ENCODE measurements at places on chromosomes 2 and 18.
A peak's percentile ranks its signal among the peaks of the same experiment; 100 is the strongest.

- DNase-seq = no peak
These were observed 391.5 kb upstream of the VWC2L start for GRCh38 chr2:214019229-214019972.

GRCh38 chr2:10579876-10580514, 109.8 kb downstream of the NOL10 start:
- no peak for DNase-seq

- DNase-seq = peak; percentile 90
These were observed at the start of gene KIF5C for GRCh38 chr2:148874868-148875341. Gene KIF5C, plus strand, starts transcription at chr2:148875227. Its CDS starts 391 bp downstream, at chr2:148875618.

GRCh38 chr2:195533771-195534642, 123.0 kb upstream of the SLC39A10 start:
- no peak for DNase-seq

DNA sequence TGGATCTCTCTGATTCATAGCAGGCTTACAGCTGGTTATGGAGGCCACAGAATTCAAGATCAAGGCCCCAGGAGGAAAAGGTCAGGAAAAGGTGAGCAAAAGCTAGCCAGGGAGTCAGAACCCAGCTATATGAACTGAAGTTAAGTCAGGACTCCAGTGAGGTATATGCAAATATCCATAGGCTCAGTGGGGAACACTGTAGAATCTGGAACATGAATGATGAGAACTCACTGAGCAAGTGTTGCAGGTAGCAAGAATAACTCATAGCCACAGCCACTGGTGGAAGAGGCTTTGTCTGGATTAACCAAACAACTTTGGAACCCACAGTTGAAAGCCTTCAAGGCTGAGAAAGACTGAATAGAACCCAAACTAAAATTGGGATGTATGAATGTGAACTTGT, 24.7 kb downstream of the COBLL1 start:
- DNase-seq = no peak

DNA sequence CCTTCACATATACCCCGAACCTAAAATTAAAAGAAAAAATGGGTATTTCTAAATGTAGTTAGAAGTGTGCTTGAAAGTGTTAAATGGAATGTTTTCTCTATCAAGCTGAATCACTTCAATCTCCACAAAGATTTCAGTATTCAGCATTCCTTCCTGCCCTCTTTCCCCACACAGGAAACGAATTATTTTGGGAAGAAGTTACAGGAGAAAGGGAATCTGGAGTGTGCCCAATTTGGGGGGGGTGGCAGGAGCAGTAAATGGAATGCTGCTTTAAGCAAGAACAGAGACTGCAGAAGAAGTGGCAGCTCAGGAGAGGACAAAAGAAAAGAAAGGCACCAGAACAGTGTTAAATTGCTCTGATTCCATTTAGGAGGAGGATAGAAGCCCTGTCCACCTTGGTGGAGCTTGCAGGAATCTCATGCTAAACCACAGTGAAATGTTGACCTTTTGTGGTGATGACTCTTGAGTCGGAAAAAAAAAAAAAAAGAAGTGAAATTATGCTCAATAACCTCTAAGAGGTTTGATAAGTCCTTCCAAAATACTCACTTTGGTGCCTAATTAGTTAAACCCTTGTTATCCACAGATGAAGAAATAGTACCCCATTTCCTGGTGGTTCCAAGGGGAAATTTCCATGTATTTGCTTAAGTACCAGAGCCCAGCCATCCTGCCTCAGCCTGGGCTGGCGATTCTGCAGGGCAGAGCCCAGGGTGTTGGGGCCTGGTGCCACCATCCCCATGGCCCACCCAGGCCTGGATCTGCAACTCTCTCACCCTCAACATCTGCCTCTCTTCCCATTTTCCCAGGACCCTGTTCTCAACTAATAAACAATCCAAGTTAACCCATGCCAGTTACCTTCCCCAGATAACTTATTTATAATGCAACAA, 56.5 kb downstream of the MYO5B start:
- DNase-seq = no peak

- no peak for DNase-seq
These were observed 111.0 kb downstream of the BCL2L11 start for GRCh38 chr2:111231532-111232252.

GRCh38 chr2:235857598-235857997, 310.6 kb downstream of the GBX2 start:
- DNase-seq = no peak

DNA sequence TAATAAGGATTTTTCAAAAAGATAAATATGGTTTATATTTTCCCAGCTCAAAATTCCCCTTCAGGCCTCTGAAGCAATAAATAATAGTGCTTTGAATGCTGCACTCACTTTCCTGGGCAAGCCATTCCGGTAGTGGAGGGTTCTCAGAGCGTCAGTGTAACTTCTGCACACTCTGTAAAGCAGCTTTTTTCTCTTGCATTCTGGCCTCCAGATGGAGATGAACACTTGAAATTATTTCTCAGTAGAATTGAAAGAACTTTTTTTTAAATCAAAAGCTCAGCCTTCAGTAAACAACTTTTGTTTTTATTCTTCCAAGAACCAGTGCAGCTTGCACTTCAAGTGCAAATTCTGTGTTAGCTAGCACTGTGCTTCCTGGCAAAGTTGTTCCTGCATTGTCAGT, 281.1 kb upstream of the RAB12 start:
- no peak for DNase-seq

GRCh38 chr18:8860845-8861642, 155.7 kb downstream of the MTCL1 start:
- DNase-seq = no peak

DNA sequence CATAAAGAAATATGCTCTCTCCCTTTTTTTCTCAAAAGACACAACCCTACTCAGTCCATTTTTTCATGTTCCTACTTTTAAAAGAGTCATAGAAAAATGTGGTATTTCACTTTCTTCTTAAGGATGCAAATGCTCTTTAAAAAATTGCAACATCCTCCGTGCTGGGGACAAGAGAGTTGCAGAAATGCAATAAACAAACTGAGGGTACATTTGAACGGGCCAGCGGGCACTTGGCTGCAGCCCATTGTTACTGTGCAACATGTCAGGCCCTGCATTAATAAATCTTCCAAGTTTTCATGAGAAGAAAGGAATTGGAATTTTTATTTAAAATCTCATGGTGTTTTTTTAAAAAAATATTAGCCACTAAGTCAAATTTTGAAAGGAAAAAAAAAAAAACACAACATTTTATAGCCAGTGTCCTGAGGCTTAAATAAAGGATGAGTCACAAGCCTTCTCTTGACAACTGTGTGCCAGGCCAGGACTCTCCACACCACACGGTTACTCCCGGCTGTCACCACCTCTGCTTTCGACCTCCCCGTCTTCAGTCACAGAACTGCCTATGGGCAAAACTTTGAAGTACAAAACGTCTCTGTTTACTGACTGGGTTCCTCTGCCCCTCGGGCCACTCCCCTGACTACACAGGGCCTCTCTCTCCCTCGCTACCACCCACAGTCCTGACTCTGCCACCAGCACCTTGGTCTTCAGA, 57.5 kb upstream of the MFF start:
- no peak for DNase-seq

- no peak for DNase-seq
These were observed 11.4 kb downstream of the CCDC88A start for GRCh38 chr2:55408098-55408882.

- no peak for DNase-seq
These were observed 82.8 kb upstream of the TMEM18 start for GRCh38 chr2:760001-760400.

GRCh38 chr18:72181241-72181764, 362.8 kb downstream of the CBLN2 start:
- DNase-seq = no peak

- no peak for DNase-seq
These were observed 79.6 kb upstream of the KCNE4 start for GRCh38 chr2:222972420-222972819.

DNA sequence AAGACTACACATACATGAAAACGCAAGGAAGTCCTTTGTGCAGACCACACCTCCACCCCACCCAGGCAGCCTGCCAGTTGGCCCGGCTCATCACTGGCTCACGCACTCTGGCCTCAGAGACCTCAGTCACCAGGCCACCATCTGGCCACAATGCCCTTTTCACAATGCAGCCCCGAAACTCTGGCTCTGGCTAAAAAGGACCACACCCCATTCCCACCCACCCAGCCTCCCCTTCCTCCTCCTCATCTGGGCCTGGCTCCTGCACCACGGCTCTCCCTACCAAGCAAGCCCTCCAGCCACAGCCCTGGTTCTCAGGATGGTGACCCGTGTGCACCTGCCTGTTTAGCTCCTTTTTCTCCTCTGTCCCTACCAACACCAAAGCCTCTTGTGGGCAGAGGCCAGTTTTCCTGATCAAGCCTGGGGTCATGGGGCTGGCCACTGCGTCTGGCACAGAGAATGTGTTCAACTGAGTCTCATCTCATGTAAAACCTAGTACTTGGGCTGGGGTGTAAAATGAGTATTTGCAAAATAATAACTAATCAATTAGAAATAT, 7.4 kb downstream of the HDAC4 start:
- DNase-seq = no peak

- DNase-seq = no peak
These were observed 119.5 kb downstream of the MTCL1 start for GRCh38 chr18:8824846-8825245.

- no peak for DNase-seq
These were observed 25.5 kb downstream of the SP5 start for GRCh38 chr2:170740660-170741059.
